ENCODE measurements at places on chromosomes 1 and 21. TPM values are rescaled to one million over a fixed set of nuclear protein-coding genes. Genes with fewer than 3 reads are reported as not detected.

The TMEM50B gene
- 28.6 TPM for total RNA-seq

The C1orf226 gene
- 1.8 TPM for total RNA-seq

The POU3F1 gene
- not detected for total RNA-seq

The IL12RB2 gene
- not detected for total RNA-seq

The CD2 gene
- total RNA-seq = not detected

The FCAMR gene
- total RNA-seq = not detected

The FCER1G gene
- not detected for total RNA-seq

The USP48 gene
- total RNA-seq = 24.6 TPM

The SPRR2B gene
- not detected for total RNA-seq

The KAZN gene
- total RNA-seq = 12.6 TPM

The CLCA4 gene
- total RNA-seq = not detected

The KRTAP10-2 gene
- total RNA-seq = not detected

The MX2 gene
- 0.47 TPM for total RNA-seq

The KRTAP12-2 gene
- not detected for total RNA-seq

The SLAMF6 gene
- not detected for total RNA-seq

The CDC20 gene
- 2.6 TPM for total RNA-seq

The FCGR3B gene
- total RNA-seq = not detected

The GIPC2 gene
- total RNA-seq = 0.23 TPM

The TMEM201 gene
- total RNA-seq = 6.6 TPM

The RPTN gene
- not detected for total RNA-seq

The SPATA46 gene
- not detected for total RNA-seq

The RHCE gene
- total RNA-seq = 1.2 TPM

The CLDN17 gene
- total RNA-seq = not detected

The SERPINC1 gene
- total RNA-seq = not detected

The ST6GALNAC3 gene
- 1.5 TPM for total RNA-seq

The GORAB gene
- 11.3 TPM for total RNA-seq

The IFI44L gene
- total RNA-seq = 1.1 TPM

The DTL gene
- 6.0 TPM for total RNA-seq

The LAMC1 gene
- 1,142 TPM for total RNA-seq

The SPTA1 gene
- total RNA-seq = under 0.01 TPM

The AMY1B gene
- total RNA-seq = not detected

The ATP6V1G3 gene
- total RNA-seq = 0.23 TPM

The RALGPS2 gene
- total RNA-seq = 26.6 TPM

The ADCY10 gene
- not detected for total RNA-seq

Data from pericardium fibroblast (primary cell).